ENCODE measurements at places on chromosomes 1 and 21.
A peak's percentile ranks its signal among the peaks of the same experiment; 100 is the strongest.

GRCh38 chr1:245235156-245235555 is 80.4 kb downstream of the KIF26B start:
- no peak for DNase-seq

DNA sequence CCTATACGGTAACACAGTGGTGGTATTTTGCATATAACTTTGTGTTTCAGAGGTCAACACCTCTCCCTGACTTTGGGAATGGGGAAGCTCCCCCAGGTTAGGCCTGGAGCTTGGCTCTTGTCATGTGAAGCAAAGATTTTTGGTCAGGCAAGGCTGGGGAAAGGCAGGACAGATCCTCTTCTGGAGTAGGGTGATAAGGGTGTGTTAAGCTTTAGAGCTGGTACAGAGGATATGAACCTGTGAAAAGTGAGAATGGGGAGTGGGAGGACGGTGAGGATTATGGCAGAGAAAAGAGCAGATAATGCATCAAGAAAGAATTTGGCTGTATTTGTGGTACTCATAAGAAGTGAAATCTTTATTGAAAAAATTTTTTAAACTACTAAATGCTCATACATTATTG is 2.3 kb downstream of the RPF1 start:
- no peak for DNase-seq

DNA sequence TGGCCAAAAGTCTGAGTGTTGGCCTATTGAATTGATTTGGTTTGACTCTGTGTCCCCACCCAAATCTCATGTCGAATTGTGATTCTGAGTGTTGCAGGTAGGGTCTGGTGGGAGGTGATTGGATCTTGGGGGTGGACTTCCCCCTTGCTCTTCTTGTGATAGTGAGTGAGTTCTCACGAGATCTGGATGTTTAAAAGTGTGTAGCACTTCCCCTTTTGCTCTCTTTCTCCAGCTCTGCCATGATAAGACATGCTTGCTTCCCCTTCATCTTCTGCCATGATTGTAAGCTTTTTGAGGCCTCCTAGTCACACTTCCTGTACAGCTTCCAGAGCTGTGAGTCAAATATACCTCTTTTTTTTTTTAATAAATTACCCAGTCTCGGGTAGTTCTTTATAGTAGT is 297.1 kb upstream of the ZRANB2 start:
- DNase-seq = no peak

DNA sequence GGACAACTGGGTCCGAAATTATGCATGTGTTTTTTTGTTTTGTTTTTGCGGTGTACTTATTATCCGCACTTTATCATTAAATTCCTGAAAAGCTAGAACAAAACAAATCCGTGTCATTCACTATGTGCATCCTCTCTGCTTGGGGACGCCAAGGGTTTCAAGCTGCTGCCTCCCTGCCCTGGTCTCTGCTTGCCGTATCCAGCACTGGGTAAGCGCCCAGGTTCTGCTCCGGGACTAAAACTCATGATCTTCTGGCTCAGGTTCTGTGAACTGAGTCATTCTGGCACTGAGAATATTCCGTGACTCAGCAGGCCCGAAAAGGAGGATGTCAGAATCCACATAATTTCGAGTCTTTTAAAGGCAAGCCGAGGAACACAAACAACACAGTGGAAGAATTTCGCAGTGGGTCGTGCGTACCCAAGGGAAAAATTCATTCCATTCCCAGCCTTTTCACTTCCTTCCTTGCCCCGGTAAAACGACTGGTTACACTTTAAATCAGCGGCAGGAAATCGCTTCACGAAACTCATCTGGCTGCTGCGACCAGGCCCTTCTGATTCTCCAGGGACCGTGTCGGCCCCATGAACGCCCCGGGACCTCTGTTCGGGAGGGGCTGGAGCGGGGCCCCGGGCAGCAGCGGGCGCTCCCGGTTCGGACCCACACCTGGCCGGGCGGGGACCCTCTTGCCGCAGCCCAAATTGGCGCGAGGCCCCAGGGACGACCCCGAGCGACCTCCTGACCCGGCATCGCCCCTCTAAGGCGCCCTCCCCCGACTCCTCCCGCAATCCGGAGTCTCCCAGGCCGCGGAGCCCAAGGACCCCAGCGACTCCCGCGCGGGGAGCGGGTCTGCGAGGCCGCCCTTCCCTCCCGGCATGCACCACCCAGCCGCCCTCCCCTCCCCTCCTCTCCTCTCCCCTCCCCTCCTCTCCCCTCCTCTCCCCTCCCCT is 746 bp upstream of the LAMC1 start:
- peak; percentile 41 for DNase-seq

- peak; percentile 90 for DNase-seq
Observed at GRCh38 chr1:169794530-169795416, at the start of gene METTL18. TSS of gene METTL18 (minus strand) at chr1:169794907. CDS start at chr1:169793695, 1,212 bp downstream.

GRCh38 chr1:41418857-41419583 is 57.8 kb downstream of the FOXO6 start:
- DNase-seq = no peak

GRCh38 chr1:10671090-10671489 is 125.4 kb downstream of the CASZ1 start:
- DNase-seq = no peak

- DNase-seq = peak; percentile 78
Observed at GRCh38 chr1:153509729-153510354, 25.9 kb downstream of the S100A6 start.

- peak; percentile 35 for DNase-seq
Observed at GRCh38 chr21:41817228-41817627, 50.4 kb upstream of the RIPK4 start.

DNA sequence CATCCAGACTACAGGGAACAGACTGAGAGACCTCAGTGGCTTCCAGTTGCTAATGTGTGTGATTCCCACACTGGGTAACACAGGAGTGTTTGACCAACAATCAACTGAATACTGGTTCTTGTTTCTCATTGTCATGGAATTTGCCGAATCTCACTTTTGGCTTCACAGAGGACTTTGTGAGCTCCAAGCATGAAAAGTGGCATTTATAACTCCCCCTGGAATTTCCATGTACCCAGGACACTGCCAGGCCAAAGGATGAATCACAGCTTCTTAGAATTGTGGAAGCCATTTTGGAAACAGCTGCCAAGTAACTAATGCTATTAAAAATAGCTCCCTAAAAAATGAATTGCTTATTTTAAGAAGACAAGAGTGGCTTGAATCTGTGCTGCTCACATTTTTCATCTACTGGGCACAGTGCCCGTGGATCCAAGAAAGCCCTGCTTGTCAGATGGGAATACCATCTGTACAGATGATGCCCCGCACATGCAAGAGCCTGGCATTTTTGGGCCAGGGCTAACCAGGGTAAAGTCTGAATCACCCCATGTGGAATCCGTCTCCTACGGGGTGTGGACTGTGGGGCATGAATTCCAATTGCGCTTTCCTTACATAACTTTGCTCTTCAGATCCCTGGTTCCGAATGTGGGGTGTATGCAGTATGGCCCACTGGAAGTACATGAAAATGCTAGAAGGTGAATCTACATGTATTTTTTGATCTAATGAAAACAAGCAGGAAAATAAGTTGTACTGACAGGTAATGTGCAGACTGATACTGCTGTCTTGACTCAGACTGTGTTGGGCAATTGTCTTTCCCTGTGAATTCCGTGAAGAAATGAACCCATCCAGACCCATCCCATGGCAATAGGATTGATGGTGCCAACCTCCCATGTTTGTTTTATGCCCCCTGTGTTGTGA is 487.3 kb downstream of the SIPA1L2 start:
- no peak for DNase-seq

DNA sequence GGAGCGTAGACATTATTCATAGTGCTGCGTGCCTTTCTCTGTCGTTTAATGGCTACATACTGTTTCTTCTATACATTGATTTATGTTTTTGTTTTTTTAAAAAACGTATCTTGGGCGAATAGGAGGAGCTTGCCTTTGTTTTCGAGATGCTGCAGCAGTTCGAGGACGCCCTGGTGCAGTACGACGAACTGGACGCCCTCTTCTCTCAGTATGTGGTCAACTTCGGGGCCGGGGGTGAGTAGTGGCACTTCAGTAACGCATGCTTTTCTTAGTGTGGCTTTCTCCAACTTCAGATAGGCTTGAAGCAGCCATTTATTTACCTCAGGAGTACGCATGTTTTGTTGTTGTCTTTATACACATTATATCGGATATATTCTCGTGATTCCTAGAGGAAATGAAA is 46.9 kb downstream of the TRAPPC10 start:
- no peak for DNase-seq

- no peak for DNase-seq
Observed at GRCh38 chr1:48753293-48753692, 23.4 kb downstream of the BEND5 start.
